Left lung (tissue), 14 donors: ENCODE measurements at places on chromosomes 3 and 15. TPM values are rescaled to one million over a fixed set of nuclear protein-coding genes. Genes with fewer than 3 reads are reported as not detected.

The BNC1 gene
- total RNA-seq, result 0.34 TPM

The GLCE gene
- 18.2 TPM for total RNA-seq

The MUC20 gene
- 7.7 TPM for total RNA-seq

The RARRES1 gene
- total RNA-seq, result 131 TPM

The SKOR1 gene
- total RNA-seq, result 0.12 TPM

The AHSG gene
- not detected for total RNA-seq

The FGF12 gene
- total RNA-seq, result 1.0 TPM

The NPAP1 gene
- total RNA-seq, result not detected

The WDR72 gene
- total RNA-seq, result 0.73 TPM

The SEMA5B gene
- 0.61 TPM for total RNA-seq
